NCI-H2029 (cell line): ENCODE measurements at places on chromosomes 2 and 18.

GRCh38 chr2:239236808-239237205, 164.0 kb downstream of the HDAC4 start:
- no peak for DNase-seq

DNA sequence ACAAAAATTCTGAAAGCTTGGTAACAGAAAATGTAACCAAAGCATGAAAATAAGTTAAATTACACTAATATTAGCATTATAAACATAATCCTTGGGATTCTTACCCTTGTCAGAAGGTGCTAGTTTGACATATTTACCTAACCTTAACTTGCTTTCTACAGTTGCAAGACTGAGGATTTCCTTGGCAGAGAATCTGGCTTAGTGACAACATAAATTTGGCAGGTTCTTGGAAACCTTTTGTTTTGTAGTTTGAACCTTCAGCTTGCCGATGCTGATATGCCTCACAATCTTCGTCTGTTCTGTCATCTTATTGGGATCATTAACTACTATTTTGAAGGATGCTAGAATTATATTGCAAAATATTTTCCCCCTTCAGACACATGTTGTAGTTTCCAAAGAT, 3.4 kb downstream of the XIRP2 start:
- DNase-seq = no peak

DNA sequence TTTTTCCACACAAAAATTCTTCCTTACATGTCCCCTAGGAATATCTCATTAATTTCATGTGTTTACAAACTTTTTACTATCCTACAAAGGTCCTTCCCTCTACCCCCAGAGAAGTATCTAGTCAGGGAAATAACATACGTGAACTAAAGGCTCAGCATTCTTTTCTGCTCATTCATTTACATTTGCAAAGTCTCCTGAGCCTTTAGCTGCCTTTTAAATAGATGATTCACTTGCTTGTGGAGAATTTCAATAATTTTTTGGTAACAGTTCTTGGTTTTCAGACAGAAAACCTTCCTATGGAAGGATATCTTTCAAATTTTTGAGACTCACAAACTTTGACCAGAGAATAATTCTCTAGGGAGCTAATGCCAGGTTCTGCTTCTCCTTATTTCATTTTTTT, 81.5 kb upstream of the RMDN2 start:
- no peak for DNase-seq

DNA sequence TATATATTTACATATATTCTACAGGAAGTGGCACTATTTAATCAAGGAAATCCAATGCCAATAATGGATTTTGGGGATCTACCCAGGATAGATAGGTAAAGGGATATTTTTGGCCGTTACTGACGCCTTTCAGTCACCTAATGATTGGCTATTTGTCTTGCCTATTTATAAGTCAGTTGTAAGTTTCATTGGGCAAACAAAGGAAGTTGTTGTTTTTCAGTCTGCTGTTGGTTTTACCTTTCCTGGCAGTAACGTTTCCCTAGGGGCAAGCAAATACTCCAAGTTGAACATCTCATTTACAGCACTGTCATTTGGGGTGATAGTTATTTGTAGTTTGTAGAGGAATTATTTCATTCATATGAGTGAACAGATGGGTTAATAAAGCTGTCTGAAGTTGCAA, 17.0 kb upstream of the LANCL1 start:
- no peak for DNase-seq
